GM12865 (cell line): ENCODE measurements at places on chromosomes 1 and 21.

DNA sequence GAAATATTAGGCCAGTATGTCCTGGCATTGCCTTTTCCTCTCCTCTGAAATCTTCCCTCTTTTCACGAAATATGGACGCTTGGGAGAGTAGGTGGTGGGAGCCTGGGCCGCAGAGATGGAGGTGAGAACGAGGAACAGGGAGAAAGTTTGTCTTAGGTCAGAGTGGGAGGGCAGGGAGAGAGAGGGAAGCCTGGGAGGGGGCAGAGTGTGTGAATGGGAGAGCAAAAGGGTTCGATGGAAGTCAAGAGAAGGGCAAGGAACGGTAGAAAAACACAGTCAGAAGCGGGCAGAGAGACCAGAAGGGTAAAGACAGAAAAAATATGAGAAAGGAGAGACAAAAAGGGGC is 1.2 kb downstream of the TRABD2B start:
- DNase-seq = no peak

DNA sequence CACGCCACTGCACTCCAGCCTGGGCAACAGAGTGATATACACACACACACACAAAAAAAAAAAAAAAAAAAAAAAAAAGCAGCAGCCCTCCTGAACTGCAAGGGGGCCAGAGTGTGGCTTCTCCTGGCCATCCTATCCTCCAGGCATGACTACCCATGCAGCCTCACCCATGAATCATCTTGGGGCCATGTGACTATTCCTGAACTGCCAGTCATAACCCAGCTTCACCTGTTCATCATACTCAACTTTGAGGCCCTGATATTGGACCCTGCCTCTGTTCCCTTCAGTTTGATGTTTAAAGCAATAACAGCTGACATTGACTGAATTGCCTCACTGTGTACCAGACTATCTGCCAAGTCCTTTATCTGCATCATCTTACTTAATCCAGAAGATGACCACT is 2.8 kb upstream of the HPCAL4 start:
- no peak for DNase-seq

DNA sequence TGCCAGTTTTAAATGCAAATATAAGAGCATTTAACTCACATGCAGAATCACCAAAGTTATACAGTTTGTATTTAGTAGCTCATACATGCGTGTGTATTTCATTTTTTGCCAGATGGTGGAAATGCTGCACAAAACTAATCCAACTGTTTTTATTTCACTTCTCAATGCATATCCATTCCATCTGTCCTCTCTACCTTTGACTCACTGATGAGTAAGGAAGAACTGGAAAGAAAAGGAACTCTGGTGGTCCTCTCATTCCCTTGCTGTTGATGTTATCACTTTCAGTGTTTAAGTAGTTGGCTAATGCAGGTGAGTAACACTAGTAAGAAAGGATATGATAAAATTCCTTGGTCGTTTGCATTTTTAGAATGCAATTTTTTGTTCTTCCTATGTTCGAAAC is 5.7 kb upstream of the SLC1A7 start:
- no peak for DNase-seq

DNA sequence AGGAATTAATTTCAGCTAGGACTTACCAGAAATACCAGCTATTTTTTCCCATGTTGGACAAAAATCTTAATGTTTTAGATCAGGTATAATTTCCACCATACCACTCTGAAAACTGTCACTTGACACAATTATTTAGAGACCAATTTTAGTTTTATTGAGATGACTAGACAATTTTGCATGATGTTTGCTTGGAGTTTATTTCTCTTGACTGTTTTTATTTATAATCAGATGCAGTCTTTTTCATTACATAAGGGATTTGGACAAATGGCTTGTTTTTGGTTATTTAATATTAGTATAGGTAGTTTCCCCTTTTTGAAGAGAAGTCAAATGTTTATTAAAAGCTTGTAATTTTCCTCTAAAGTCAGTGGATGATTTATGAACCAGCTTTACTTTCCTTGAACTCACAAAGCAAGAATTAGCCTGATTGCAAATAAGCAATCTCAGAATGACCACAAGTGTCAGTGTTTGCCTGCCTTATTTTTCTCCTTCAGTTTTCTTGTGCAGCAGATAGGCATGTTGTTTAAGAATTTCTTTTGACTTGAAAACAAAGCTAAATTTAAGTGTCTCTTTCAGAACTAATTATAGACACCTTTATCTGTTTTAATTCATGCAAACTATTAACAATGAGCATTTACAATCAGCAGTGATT is 3.8 kb upstream of the B3GALT2 start:
- DNase-seq = peak; percentile 13

DNA sequence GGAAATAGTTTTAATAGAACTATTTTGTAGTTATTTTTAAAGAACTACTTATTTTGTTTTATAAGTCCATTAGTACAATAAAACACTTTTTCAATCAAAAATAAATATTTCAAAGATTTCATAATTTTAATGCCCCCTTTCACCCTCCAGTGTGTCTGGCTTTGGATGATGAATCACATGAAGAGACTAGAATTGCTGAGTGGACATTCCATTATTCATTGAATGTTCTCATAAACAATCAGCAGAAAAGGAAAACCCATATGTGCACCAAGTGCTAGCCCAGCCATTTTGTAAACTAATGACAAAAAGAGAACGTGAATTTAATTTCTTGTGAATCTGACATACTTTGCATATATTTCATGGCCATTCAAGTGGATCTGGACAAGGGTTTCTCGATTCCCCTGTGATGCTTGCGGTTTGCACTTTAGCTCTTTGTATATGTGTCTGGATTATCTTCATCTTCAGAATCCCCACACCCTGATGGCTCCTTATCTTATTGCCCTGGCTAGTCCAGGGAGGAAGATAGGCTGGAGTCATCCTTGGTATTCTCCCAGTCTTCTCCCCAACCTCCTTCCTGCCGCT is 20.7 kb upstream of the CHIA start:
- DNase-seq = no peak

- no peak for DNase-seq
These were observed 153.7 kb downstream of the TENT5C start for GRCh38 chr1:117759535-117759934.

DNA sequence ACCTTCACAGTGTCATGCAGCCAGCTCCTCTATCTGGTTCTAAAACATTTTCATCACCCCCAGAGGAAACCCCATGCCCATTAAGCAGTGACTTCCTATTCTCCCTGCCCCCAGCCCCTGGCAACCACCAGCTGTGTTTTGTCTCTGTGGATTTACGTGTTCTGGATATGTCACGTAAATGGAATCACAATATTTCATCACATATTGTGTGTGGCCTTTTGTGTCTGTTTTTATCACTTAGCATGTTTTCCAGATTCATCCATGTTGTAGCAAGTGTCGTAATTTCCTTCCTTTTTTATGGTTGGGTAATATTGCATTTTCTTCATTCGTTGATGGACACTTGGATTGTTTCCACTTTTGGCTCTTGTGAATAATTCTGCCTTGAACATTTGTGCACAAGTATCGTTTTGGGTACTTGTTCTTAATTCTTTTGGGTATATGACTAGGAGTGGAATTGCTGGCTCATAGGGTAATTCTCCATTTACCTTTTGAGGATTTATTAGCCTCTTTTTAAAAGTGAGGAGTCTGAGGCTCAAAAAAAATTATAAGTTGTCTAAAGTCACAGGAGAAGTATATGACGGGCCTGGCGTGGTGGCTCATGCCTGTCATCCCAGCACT is 127.0 kb downstream of the MRPS6 start:
- no peak for DNase-seq

GRCh38 chr1:187911820-187912219 is 1083.1 kb downstream of the PLA2G4A start:
- DNase-seq = no peak

- DNase-seq = no peak
These were observed 54.4 kb downstream of the TLCD4 start for GRCh38 chr1:95171270-95172245.

DNA sequence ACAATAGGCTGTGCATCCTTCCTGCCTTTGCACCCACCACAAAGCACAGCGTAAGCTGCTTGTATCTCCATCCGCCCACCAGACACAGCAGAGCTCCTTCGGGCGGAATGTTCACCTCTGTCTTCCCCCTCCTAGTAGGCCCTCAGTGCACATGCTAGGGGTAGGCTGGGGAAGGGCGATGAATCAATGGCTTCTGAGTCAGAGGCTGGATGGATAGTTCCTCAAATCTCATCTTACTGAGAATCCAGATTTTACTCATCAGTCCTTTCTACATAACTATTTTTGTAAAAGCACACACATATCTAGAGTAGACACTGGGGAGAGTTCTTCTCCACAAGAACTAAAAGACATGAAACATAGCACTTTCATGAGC is 73.8 kb downstream of the BCAR3 start:
- DNase-seq = peak; percentile 85

GRCh38 chr1:65156910-65157545 is 9.0 kb downstream of the AK4 start:
- DNase-seq = no peak

- DNase-seq = no peak
These were observed 75.5 kb upstream of the GPR88 start for GRCh38 chr1:100462326-100463025.

- no peak for DNase-seq
These were observed 17.8 kb downstream of the ORC1 start for GRCh38 chr1:52386458-52386857.

DNA sequence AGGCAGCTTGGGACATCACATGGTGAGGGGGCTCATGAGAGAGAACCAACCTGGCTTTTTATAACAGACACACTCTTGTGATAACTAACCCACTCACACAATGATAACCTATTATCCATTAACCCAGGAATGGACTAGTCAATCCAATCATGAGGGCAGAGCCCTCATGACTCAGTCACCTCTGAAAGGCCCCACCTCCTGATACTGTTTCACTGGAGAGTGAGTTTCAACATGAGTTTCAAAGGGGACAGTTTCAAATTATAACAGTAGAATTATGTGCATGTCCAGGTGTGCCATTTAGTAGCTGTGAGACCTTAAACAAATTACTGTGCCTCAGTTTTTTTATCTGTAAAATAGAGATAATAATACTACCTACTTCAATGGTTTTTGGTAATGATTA is 47.6 kb upstream of the PPP2R5A start:
- DNase-seq = peak; percentile 54

DNA sequence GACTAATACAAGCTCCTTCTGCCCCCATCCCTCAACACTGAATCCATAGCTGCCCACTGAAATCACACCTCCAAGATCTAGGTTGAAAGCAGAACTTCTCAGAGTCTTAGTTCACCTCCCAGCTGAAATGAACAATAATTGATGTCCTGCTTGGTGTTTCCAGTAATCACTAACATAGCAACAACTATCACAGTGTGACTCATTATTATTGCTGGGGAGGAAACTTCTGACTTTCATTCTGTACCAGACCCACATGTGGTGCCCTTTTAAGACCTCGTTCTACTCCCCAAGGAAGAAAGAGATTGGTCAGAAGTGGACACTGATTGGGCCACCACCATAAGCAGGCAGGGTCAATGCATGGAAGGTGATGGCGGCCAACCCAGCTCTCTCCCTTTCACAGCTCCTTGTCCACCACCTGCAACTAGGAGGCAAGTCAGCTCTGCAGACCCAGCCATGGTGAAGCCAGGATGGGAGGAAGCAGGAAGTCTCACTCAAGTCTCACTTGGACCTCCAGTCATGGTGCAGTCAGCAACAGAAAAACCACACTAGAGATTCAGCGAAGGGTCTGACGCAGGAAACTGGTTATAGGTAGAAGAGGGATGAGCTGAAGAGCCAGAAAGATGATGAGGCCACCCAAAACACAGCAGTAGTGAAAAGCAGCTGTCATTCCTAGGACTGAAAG is 720.2 kb downstream of the PTPRU start:
- DNase-seq = no peak

GRCh38 chr1:156750711-156751450 is 594 bp downstream of the HDGF start:
- DNase-seq = peak; percentile 60

- DNase-seq = no peak
These were observed 8.3 kb upstream of the FAM177B start for GRCh38 chr1:222728746-222729145.

DNA sequence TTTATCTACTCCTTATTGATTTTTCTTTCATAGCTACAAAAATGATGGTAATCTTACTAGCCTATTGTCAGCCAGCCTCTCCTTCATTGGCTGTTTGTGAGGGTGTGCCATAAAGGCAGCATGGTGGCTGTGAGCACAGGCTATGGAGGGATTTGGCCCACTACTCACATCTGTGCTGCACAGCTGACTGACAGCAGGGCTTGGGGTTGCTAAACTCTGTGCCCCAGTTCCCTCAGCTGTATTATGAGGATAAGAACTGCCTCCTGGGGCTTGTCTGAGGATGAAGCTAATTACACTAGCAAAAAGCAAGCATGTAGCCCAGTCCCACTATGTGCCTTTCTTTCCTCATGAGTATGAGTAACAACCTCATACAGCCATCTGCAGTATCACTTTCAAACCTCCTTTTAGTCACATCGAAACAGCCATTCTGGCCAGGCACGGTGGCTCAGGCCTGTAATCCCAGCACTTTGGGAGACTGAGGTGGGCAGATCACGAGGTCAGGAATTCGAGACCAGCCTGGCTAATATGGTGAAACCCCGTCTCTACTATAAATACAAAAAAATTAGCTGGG is 66.2 kb downstream of the COQ8A start:
- peak; percentile 68 for DNase-seq

- DNase-seq = no peak
These were observed 252.5 kb downstream of the SIPA1L2 start for GRCh38 chr1:232377494-232377770.

DNA sequence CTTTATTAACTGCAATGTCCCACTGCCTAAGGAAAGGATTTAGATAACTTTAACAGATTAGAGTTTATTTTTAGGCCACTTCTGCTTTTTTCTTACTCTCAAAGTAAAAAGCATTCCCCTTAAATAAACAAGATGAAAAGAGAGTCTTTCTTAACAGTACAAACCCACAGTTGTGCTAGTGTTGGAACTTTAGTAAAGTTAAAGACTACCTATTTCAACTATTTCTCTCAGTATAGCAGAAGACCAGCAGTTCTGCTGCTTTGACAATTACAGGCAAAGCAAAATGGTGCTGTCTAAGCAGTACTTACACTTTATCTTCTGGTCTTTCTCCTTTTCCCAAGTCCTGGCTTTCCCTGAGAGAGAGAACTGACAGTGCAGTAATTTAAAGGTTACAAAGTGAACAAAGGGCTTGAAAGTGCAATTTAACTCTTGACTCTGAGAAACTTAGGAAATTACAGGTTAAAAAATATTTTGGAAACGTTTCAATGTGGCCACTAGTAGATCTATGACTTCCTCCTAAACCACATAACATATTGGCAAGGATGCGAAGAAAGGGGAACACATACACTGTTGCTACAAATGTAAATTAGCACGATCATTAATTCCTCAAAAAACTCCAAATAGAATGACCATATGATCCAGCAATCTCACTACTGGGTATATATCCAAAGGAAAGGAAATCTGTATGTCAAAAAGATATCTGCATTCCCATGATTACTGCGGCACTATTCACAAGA is 135.4 kb upstream of the POGK start:
- no peak for DNase-seq

DNA sequence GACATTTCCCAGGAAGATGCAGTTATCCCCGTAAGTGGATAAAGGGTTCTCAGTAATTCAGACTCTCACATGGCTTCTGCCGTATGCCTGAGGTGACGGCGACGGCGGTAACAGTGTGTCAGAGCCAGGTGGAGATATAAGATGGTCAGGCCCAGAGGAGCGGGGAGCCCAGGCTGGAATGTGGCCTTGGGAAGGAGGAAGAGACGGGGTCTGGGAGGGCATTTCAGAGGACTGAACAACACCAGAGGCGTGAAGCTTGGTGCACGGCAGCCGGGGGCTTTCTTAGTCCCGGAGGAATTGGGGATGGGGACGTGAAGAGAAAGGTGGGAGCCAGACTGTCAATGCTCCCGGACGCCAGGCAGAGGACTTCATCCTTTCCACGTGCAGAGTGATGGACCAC is 1.0 kb downstream of the RER1 start:
- DNase-seq = no peak
